ENCODE measurements at places on chromosomes 2 and 18.

DNA sequence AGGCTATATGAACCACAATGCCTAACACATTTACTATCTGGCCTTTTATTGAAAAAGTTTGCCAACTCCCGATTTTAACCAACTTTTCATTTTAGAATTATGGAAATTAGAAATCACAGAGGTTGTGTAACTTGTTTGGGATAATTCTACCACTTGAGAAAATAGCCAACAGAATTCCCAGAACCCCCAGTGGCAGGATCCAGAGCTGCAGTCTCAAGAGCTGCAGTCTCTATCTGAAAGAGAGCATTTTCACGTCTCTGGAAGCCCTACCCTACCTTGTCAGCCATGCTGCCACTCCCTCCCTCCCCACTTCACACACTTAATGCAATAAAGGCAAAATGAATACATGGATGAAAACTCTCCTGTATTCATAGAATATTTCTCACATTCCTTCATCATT lies 23.4 kb upstream of the TSPYL6 start:
- no peak for DNase-seq

- DNase-seq = no peak
These were observed 120.2 kb downstream of the MYO3B start for GRCh38 chr2:170298115-170298514.

GRCh38 chr2:70620020-70620419 lies 66.4 kb upstream of the TGFA start:
- no peak for DNase-seq

DNA sequence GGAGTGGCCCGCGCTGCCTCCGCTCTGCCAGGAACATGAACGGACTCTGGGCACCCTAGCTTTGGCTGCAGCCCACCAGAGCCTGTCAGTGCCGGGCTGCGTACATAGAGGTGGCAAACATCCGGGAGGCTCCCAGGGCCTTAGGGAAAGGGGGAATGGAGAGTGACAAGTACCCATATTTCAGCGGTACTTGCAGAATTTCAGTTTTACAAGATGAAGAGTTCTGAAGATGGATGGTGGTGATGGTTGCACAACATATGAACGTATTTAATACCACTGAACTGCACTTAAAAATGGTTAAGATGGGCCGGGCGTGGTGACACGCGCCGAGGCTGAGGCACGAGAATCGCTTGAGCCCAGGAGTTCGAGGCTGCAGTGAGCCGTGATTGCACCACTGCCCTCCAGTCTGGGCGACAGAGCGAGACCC lies 873 bp downstream of the MTHFD2 start:
- DNase-seq = no peak

- DNase-seq = no peak
These were observed 1200.6 kb upstream of the PIK3C3 start for GRCh38 chr18:40754477-40754876.
